Brain microvascular endothelial cell (primary cell): ENCODE measurements at places on chromosomes 6 and 20.

GRCh38 chr6:170072246-170072645 is 218.6 kb downstream of the DLL1 start:
- no peak for DNase-seq

GRCh38 chr6:124557873-124558272 is 404.4 kb upstream of the RNF217 start:
- no peak for DNase-seq

GRCh38 chr20:32519381-32519730 is 65.8 kb downstream of the NOL4L start:
- DNase-seq: no peak

DNA sequence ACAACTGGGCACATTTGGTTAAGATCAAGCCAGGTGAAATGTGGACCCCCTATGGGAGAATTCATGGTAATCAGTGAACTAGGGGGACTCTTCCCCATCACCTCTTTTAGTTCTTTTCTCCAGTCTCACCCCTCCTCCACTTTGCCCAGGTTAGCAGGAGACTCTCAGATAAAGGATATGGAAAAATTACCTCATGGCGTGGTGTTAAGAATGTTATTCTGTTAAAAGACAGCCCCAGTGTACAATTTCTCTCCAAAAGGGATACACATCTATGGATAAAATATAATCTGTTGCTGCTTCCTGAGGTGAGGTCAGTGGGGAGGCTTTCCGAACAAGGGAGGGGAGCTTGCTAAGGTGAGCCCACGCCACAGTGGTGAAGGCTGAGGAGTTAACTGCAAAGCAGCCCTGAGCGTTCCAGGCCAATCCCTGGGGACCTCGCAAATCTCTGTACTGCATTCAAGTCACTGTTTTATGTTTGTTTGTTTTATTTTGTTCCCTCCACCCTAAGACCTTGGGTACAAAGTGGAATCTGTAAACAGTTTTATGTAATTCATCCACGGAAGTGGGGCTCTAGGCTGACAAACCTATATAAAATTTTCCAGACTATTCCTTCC is 52.0 kb downstream of the ADGRF1 start:
- no peak for DNase-seq

DNA sequence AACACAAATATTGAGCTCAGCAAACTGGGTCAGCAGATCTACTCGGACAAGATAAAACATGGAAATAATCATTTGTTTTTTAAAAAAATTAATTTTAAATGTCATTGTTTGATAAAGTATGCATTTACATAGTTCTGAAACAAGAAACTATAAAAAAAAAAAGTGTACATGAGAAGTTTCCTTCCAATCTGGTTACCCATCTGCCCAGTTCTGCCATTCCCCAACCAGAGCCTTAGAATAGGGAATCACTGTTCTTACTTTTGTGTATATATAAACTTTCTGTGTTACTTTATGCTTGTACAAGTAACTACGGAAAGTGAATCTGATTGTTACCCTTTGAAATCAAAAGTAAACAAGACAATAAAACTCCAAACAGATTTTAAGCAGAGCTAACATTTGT is 791.4 kb downstream of the HACE1 start:
- no peak for DNase-seq

DNA sequence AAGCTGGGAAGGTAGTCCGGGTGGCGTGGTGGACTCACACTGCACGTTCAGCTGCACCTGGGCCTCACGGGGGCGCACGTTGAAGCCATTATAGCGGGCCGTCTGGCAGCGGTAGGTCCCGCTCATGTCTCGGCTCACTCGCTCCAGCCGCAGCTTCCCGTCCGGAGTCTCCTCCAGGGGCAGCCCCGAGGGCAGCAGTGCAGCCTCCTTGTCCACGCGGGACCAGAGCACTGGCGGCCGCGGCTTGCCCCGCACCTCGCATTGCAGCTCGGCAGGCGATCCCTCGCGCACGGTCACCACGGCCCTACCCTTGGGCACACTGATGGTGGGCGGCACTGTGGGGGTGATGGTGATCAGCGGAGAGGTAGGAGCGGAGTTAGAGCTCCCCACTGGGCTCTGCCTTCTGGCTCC is 47.6 kb downstream of the MDGA1 start:
- DNase-seq: no peak

DNA sequence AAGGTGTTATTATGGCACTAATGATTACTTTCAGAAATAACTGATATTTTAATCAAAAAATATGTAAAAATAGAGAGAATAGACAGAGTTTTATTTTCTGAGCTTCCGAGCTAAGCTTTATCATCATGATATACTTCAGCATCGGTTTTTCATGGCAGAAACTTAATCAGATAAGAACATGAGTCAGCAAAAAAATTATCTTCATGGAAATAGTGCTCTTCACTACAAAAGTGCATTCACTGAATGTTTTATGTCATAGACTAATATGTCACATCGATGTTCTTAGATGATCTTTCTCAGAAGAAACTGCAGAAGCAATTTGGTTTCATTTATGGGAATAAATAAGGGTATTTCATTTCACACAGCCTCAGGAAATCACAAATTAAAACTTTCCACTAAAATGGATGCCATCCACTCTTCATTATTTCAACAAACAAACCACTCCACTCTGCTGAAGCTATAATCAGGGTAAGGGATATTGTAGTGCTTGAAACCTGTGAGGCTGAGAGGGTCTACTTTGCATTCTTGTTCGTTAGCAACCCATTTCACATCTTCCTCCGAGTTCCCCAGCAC is 10.2 kb upstream of the MAP3K7 start:
- no peak for DNase-seq
